ENCODE measurements at places on chromosomes 6 and 20.

DNA sequence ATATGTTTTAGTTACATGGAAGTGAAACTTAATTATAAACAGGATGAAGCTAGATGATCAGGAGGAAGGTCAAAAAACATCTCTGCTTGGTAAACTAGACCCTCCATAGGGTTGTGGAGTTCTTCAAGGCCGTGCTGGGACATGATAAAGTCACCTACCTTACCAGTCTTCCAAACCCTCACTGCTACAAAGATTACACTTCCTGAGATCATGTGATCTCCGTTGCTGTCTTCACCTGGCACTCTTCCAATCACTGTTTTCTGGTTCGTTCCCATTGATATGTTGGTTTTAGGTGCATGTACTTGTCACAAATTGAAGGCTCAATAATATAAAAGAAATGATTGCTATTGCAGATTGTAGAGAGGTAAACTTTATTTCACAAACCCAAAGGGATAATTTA, 161.5 kb upstream of the MAN1A1 start:
- no peak for DNase-seq

DNA sequence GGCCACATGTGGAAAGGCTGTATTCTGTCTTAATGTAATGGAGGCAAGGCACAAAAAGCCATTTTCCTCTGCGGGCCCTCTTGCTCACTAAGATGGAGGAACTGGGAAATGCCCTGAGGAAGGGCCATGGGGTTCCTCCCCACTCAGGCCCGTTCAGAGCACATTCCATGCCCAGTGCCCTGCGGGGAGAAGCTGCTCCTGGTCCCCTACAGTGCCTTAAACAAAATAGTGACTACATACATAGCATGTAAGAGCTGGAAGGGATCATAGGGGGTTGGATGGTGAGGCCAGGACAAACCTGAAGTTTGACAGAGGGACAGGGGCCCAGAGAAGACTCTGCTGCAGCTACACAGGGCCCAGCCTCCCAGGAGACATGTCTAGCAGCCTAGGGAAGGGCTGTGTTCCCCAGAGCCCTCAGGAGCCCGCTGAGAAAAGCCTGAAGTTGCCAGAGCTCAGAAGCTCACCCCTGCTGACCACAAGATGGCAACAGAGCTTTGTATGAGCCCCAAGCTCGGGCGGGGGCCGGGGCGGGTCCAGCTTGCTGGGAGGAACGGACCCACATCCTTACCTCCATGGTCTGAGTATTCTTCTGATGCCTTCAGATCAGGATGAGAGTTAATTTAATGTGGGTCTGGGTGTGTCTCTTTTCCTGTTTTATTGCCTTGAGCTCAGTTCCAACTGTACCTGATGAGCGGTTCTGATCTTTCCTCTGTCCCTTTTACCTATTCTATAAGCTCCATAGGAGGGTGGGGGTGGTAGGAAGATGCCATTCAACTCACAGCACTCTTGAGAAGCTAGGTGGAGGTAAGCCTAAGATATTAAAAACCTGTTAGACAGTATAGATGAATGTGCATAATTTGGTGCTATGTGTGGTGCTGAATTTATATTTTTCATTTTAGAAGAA, 242.9 kb downstream of the CDC5L start:
- DNase-seq = peak; percentile 57

GRCh38 chr6:121652726-121653623, 217.5 kb downstream of the GJA1 start:
- no peak for DNase-seq

DNA sequence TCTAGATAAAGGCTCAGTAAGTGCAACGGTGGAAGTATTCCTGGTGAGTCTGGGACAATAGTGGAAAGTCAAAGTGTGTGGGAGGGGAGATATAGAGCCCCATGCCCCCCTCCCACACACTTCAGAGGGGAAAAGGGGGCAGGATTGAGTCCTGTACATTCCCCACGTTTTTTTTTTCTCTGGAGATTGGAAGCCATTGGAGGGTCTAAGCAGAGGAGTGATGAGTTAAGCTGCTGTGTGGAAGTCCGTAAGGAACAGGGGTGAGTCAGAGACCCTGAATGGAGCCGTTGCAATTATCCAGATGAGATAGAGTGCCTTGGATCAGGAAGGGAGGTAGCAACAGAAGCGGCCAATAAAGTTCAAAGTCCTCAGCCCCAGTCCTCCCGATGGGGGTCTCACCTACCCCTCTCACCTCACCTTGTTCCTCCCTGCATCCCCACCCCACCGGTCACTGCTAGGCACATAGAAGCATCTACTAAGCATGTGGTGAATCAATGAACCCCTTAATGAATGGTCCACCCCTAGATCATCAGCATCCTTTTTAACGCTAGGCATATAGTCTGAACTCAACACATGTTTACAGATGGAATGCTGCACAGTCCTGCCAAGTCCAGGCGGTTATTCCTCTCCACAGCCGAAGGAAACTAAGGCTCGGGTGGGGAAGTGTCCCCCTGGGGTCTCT, 662 bp upstream of the SLC9A8 start:
- DNase-seq = no peak

DNA sequence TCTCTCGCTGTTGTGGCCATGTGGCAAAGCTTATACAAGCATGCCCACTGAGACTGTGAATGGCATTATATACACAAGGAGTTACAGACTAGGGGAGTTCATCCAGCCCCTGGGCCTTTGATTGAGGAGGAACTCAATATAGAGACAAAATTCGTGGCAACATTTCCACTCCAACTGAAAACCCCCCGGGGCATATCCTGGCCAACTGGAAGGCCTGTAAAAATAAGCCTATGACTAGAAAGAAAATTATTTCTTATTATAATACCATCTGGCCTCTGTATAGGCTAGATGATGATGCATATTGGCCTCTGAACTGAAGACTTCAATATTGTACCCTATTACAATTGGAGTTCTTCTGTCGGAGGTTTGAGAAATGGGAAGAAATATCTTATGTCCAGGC, 175.5 kb upstream of the GJE1 start:
- no peak for DNase-seq

- no peak for DNase-seq
Observed at GRCh38 chr6:41824571-41825569, 37.4 kb downstream of the TOMM6 start.

DNA sequence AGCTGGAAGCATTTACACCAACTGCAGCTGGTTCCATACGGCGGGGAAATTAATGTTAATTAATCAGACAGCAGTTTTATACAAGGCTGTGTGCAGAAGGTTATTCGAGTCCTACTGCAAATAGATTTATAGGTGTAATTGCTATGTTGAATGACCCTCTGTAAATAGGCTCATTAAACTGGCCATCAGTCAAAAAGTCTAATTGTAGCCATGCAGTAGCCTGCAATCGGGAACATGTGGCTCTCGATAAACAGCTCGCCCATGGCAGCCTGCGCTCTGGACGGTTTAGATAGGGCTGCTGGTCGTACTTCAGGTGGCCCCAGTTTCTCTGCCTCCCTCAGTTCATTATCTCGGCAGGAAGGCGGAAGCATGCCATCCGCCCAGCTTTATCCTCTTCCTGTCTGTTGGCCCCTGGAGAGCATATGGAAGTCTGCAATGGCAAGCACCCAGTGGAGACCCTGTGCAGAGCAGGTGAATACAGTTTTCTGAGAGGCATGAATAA, 143.2 kb downstream of the MBOAT1 start:
- DNase-seq = no peak

GRCh38 chr20:7147220-7147601, 379.7 kb downstream of the BMP2 start:
- DNase-seq = no peak

GRCh38 chr6:15735567-15736265, 72.9 kb upstream of the DTNBP1 start:
- peak; percentile 31 for DNase-seq

DNA sequence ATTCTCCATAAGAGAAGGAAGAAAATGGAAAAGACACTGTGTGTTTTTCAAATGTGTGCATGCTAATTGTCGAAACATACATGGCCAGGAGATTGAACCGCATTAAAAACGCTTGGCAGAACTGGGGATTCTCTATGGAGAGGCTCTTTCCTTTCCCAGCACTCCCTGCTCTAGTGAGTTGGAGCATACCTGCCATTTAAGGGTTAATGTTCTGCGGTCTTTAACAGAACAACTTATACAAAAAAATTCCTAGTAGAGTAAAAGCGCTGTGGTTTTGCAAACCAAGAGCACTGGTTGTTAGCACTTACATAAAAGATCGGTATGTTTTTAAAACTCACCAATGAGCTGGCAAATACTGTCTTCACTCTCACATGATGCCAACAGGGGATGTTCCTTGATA, 1.5 kb downstream of the TAGAP start:
- no peak for DNase-seq

DNA sequence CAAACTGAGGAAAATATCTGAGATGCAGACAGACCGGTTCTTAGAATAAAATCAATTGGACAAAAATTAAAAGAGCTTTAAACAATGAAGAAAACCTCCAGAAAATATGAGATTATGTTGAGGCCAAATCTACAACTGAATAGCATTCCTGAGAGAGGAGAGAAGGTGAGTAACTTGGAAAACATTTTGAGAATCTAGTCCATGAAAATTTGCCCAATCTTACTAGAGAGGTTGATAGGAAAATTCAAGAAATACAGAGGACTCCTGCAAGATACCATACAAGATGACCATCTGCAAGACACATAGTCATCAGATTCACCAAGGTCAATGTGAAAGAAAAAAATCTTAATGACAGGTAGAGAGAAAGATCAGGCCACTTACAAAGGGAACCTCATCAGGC, 437.7 kb upstream of the ADGRB3 start:
- DNase-seq = no peak

GRCh38 chr6:47478233-47479139, 897 bp downstream of the CD2AP start:
- DNase-seq = no peak

DNA sequence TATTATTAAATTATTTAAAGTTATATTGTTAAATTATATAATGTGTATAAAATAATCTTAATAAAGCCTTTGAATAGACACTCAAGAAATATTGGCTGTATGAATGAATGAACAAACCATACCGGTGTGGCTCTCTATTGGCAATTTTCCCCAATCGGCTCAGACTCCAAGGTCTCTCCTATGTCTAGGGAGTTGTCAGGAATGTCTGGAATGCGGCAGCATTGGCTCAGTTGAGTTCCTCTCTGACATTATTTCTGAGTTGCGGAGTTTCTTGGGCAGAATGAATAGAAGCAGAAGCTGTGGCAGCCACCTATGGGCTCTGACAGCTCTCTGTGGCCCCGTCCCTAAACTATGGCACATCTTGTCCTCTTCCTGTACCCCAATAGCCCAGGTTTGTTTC, 111.0 kb downstream of the SOBP start:
- DNase-seq = no peak

DNA sequence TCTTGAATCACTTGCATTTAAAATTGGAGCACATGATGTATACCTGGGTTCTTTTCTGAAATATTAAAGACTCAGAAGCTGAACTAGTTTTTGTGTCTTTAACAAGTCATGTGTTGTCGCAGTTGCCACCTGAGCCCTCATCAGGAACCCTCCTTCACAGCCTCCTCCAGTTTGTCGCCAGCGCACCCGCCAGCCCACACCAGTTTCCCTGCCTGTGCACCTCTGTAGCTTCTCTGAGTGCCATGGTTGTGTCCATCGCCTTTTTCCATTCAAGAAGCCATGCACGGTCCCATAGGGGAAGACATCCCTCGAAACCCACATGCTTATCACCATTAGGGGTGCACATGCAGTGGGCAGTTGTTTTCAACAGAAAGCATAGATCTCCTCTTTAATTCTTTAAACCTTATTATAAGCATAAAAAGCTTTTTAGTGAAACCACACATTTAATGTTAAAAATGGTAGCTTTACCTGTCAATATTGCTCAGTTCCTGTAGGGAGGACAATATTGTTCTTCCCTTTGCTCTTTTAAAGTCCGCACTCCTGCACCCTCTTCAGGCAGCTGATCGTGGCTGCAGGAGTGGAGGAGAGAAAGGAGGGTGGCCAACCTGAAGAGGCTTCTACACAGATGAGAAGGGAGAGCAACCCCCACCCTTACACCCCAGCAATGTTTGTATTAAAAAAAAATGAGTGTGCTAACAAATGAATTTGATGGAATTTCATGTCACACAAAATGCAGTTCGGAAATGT, 121.9 kb downstream of the CFAP61 start:
- no peak for DNase-seq

- peak; percentile 56 for DNase-seq
Observed at GRCh38 chr6:159969204-159969912, 476 bp downstream of the IGF2R start.

DNA sequence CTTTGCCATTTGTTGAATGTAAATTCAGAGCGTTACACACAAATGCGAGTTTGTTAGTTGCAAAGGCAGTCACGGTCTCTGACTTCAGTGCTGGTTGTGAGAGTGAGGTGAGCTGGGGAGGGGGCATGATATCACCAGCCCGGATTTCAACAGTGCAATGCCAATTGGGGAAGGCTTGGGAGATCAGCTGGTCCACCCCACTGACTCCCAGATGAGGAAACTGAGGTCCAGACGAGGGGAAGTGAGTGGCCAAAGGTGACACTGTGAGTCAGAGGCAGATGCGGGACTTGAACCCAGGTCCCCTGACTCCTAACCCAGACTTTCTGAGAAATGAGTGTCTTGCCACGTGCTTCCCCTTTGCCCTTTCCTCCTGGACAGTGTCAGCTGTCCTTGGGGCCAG, 62.1 kb downstream of the CEBPB start:
- DNase-seq = no peak

GRCh38 chr6:87789198-87789899, 87.3 kb upstream of the AKIRIN2 start:
- DNase-seq = no peak

DNA sequence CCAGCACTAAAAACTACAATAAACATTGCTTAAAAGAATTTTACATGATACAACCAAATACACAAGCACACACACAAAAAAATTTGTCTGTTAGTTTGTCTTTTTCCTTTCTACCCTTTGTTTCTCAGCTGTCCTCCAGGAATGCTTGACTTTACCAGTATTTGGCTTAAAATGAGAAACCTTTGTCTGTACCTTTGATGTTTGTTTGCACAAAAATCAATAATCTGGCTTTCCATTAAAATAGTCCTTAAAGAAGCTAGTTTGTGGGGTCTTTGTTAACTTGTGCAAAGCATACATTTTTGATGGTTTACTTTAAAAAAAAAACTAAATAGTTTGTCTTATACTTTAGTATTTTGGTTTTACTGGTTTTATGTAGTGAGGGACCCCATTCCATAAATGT, 49.3 kb downstream of the RPRD1B start:
- no peak for DNase-seq

GRCh38 chr6:157513004-157513603, 132.1 kb downstream of the ZDHHC14 start:
- no peak for DNase-seq

- no peak for DNase-seq
Observed at GRCh38 chr20:45452772-45453691, 16.5 kb upstream of the WFDC2 start.

DNA sequence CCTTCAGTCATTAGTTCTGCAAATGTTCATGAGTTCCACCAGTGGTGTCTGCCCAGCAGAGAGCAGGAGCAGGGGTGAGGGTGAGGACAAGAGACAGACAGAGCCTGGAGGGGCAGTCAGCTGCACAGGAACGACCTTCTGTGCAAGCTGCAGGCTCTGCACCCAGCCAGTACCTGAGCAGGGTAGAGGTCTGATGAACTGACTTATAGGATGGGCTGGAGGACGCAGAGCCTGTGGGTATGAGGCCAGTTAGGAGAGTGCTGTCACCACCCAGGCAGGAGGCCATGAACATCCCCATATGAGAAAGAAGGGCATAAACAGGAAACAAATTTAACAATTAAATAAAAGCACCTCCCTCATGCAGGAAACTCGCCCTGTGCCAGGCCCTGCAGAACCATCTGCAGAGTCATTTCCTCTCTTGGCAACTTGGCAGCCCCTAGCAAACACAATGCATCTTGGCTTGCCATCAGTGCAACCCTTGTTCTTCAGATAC, 17.9 kb downstream of the C6orf15 start:
- DNase-seq = no peak

- no peak for DNase-seq
Observed at GRCh38 chr6:157200611-157201010, 122.7 kb downstream of the TMEM242 start.
